ENCODE measurements at places on chromosomes 6 and 20.
A peak's percentile ranks its signal among the peaks of the same experiment; 100 is the strongest.

- DNase-seq = no peak
Measured at GRCh38 chr20:21224217-21224616, 78.9 kb upstream of the XRN2 start.

- no peak for DNase-seq
Measured at GRCh38 chr20:32528171-32528891, 56.8 kb downstream of the NOL4L start.

DNA sequence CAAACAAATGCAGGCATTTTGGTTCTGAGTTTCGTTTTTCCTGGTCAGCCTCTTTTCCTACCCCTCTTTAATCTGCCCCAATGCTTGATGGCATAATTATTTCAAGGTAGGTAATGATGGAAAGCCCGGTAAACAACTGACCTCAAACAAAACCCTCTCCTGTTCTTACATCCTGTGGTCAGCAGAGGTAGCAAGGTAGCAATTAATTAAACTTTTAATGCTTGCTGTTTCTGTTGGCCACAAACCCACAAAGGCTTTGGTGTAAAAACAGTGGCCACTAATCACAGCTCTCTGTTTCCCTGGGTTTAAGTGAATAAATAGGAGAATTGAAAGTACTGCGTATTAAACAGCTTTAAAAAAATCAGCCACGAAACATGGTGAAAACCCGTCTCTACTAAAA lies 261.5 kb upstream of the SOX4 start:
- DNase-seq = no peak

- DNase-seq = no peak
Measured at GRCh38 chr20:57483287-57484050, 41.5 kb downstream of the CTCFL start.

DNA sequence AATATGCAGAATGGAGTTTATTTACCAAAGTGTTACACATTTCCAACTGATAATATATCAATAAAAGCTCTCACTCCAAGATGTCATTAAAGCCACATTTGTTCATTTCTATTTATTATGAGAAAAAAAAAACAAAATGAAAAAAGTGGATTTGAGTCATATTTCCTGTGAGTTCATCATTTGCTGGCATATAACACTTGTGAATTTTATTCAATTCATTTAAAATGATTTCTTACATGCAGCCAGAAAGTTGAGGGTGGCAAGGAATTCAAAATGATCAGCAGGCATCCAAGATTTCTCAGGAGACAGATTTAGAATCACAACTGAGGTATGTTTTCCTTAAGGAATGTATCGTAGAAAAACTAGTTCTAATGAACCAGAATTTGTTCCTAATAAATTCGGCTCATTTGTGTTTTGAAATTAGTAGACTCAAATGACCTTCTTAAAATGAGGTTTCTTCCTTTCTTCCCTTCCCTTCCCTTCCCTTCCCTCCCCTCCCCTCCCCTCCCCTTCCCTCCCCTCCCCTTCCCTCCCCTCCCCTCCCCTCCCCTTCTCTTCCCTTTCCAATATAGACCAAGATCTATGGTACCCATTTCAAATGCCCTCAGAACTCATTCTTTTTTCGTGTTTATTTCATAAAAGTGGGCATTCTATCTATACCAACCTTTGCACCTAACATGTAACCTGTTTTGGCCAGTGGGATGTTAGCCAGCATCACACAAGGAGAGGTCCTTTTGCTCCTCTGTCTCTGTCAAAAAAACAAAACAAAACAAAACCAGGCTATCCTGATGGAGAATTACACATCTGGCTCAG lies 357.9 kb upstream of the TSHZ2 start:
- no peak for DNase-seq

GRCh38 chr20:61082720-61083119 lies 169.3 kb upstream of the CDH4 start:
- DNase-seq = no peak

DNA sequence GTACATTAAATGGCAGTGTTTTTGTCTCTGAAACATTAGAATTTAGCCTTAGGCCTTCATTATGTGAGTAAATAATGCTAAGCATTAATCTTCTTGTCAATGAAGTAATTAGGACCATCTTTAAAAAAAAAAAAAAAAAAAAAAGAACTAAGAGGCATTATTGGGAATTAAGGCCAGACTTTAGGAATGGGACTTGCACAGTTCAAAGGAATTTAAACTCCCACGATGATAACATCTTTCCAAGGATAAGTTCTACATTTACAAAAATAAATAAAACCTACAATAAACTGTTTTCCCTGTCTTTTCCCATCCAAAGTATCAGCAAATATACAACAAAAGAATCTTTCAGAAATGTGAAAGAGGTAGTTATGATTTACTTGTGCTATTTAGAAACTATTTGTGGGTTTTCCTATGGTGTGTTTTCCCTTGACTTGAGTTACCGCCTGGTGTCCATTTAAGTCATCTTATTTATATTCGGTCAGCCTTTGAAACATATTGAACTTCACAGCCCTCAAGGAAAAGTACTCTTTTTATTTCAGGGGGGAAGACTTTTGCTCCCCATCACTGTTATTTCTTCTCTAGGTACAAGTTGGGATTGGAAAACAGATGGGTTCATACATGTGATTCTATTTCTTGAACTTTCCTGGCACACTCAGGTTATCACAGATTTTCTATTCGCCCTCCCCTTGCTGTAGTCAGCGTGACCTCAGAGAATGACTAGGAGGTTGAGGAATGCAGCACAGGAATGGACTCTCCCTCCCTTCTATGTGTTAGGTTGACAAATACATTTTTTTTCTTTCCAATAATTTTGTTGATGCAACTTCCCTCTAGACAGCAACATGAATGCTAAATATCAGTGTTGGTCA lies 13.6 kb downstream of the STMND1 start:
- DNase-seq = no peak

DNA sequence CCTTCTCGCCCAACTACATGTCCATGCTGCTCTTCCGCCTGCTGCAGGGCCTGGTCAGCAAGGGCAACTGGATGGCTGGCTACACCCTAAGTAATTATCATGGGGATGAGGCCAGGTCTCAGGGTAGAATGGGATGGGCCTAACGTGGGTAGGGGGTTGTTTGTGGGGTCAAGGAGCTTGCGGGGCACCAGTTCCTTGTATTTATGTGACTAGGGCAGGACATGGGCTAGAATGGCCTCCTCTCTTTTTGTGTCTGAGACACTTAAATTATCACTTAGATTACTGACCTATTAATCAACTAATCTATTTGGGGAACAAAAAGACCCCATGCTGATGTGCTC lies 10.7 kb downstream of the SLC22A1 start:
- no peak for DNase-seq

GRCh38 chr6:106751501-106752252 lies 122.3 kb downstream of the QRSL1 start:
- DNase-seq = no peak

GRCh38 chr6:67717281-67717680 lies 917.8 kb upstream of the ADGRB3 start:
- no peak for DNase-seq

GRCh38 chr6:95866732-95867131 lies 149.0 kb upstream of the FUT9 start:
- DNase-seq = no peak

GRCh38 chr20:33370291-33370690 lies 31.0 kb downstream of the CDK5RAP1 start:
- peak; percentile 22 for DNase-seq

GRCh38 chr6:134230940-134231339 lies 87.0 kb downstream of the SGK1 start:
- DNase-seq = no peak

GRCh38 chr6:12653486-12653885 lies 63.1 kb upstream of the PHACTR1 start:
- no peak for DNase-seq

DNA sequence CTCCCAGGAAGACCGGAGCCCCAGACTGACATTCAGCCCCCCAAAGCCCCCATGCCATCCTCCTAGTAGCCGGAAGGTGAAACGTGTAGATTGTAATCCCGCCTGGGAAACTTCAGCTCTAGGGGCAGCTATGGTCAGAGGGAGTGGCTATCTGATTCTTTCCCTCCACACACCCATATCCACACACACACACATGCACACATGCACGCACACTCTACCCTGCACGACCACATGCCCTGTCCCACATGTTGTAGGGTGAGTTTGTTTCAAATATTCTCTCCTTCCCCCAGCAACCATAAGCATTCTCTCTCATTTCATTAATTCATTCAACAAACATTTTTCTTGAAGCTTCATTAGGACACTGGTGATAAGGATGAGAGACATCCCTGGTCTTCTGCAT lies 42.2 kb downstream of the MAFB start:
- DNase-seq = no peak

DNA sequence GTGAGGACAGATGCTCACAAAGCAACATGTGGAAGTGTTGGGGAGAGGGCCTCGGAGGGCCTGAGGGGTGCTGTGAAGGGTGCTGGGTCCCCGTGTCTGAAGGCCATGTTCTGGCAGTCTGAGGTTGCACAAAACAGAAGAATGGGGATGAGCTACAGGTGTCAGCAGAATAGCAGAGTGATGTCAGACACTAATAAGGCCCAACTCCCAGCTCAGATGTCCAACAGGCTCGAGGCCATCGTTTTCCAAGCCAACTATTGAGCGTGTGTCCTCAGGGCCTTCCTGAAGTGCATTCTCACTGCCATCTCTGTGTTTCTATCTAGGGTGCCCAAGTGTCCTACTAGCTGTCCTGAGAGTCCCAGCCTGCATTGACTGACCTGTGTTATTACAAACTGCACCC lies 7.9 kb downstream of the BFSP1 start:
- no peak for DNase-seq

- DNase-seq = no peak
Measured at GRCh38 chr20:37331060-37331857, 14.7 kb upstream of the SRC start.

GRCh38 chr20:62059920-62060630 lies 5.6 kb downstream of the TAF4 start:
- DNase-seq = no peak

DNA sequence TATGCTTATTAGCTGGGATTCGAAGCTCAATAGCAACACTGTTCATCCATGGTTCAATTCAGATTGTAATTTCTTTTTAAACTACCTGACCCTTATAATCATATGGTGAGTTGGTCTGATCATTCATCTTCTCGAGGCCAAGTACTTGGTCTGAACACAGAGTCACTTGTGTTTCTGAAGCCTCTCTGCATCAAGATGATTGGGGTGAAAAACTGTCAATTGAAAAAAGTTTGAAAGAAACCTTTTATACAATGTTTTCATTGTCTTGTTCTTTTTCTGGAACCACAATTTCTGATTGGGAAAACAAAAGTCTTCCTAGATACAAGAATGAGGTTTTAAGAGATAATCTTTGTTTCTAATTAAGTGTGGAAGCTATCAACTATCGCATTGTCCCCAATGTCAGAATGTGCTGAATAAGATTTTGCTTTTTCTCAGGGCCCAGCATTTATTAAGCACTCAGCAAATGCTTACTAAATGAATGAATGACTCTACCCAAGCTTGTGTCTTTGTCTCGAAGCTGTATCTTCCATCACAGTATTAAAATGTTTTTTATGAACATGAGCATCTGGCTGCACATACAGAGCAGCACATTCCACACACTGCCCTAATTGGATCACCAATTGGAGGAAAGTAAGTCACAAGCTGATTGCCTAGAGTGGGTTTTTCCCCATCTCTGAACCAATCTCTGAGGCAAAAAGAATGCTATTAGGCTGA lies 45.0 kb upstream of the MOXD1 start:
- DNase-seq = no peak

- no peak for DNase-seq
Measured at GRCh38 chr6:134647861-134648260, 302.0 kb downstream of the ALDH8A1 start.

GRCh38 chr20:34293589-34293988 lies 9.6 kb downstream of the AHCY start:
- DNase-seq = no peak

DNA sequence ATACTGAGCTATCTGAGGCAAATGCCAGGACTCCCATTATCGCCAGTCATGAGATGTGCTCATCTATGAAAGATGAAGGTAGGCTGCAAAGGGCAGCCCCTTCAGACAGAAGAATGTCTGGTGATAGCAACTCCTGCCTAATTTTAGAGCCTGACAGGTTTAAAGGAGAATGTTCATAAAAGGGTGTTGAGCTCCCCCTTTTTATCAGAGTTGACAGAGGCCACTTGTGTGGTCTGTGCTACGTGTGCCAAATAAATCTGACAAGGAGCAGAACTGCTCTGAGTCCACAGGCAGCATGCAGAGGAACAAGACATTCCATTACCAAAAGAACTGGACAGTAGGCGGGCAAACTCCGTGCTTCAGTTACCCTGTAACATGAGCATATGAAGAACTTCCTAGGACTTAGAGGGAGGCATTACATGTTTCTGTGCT lies 101.8 kb downstream of the PREP start:
- DNase-seq = no peak

DNA sequence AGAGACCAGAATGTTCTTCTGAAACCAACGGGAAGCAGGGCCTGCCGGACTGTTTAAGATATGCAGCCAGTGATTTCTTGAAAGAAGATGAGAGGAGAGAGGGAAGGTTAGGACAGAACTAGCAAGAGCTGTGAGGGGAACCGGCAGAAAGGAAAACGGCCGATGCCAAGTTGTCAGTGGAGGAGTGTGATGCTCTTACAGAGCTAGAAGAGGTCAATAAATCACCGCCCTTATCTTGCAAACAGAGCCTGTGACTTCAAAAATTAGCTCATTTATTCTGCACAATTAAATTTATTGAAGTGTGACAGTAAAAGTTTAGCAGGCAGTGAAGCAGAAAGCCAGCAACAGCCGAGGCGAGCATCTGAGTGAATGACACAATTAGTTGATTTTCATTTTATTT lies 509.5 kb upstream of the ID4 start:
- no peak for DNase-seq

GRCh38 chr6:161631676-161632194 lies 357.9 kb upstream of the AGPAT4 start:
- DNase-seq = no peak

- DNase-seq = no peak
Measured at GRCh38 chr20:10185741-10186558, 32.7 kb upstream of the SNAP25 start.

DNA sequence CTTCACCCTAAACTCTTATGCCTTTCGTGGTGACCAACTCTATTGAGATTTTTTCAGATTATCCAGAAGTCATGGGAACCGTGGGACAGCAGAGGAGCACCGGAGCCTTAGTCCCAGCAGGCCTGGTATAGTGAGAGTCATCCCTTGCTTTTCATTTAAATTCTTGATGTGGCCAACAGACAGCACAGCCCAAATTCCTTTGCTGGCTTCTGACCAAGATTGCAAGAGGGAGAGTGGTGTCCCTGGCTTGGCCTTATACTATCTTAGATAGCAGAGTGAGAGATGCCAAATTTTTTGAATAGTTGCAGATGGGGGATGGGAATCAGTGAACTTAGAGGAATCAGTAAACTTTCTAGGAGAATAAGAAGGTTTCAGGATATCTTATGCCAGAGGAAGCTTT lies 7.8 kb downstream of the STX11 start:
- no peak for DNase-seq

GRCh38 chr6:43886067-43886461 lies 116.1 kb downstream of the VEGFA start:
- DNase-seq = no peak

- DNase-seq = peak; percentile 75
Measured at GRCh38 chr6:106519460-106520394, 109.6 kb downstream of the RTN4IP1 start.

GRCh38 chr20:59412875-59413284 lies 112.5 kb downstream of the EDN3 start:
- DNase-seq = no peak
